Stimulated activated CD4-positive, alpha-beta T cell treated with anti-CD3 and anti-CD28 coated beads, Interleukin-15, amount 100 ng/mL, for 1 hour (primary cell): ENCODE measurements at places on chromosomes 2 and 18.

- DNase-seq: no peak
Observed at GRCh38 chr18:41674506-41674905, 280.5 kb upstream of the PIK3C3 start.

GRCh38 chr2:15738225-15738546, 146.5 kb downstream of the DDX1 start:
- DNase-seq: no peak

DNA sequence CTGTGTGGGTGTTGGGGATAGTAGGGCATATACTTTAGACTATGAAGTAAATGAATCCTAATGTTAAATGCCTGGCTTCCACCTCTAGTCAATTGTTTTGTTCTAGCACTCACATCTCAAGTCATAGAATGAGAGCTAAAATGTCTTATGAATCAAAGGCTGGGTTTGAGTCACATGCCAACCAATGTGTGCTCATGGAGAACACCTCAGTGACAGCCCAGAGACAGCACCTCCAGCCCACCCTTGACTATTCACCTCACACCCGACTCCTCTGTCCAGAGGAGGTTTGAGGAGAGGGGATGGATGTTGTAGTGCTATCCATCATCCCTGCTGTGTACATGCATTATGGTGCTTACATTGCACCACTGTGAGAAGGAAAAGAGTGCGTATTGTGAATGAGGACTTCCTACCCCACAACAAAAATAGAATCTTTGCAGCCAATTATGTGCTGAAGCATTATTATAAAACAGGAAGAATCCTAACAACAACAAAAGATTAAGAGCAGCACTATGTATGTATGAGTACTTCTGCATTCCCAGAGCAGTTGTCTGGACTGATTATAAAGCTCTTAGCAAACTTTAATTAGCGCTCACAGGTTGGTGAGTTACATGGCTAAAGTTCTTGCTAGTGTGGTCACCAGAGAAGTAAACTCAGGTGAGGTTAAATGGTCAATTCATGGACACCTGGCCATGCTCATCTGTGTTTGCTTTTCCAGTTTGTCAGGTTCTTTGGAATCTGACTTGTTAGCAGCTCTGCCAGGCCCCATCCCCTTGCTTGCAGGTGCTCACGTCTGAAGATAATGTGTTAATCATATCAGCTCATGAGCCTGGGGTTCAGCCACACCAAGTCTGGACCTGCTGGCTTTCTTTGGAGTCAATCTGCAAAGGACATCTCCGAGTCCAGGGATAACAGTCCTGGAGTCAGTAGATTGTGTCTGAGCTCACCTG, 55.3 kb upstream of the NABP1 start:
- no peak for DNase-seq

DNA sequence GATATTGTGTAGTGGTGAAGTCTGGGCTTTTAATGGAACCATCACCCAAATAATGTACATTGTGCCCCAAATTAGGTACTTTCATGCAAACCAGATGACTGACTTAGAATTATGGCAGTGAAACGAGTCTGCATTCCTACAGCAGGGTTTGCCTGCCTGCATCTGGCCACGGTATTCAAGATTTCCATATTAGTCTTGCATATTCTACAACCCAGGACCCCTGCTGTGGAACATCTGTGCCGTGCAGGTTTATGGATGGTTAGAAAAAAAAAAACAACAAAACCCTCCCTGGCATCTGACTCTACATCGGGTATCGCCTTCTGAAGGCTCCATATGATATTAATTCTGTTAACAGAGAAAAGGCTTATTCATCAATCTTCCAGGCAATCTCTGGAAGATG, 394.8 kb downstream of the DCDC2C start:
- no peak for DNase-seq

GRCh38 chr2:173511357-173511756, 156.7 kb downstream of the CDCA7 start:
- DNase-seq: no peak
